ENCODE measurements at places on chromosomes 4 and X.

DNA sequence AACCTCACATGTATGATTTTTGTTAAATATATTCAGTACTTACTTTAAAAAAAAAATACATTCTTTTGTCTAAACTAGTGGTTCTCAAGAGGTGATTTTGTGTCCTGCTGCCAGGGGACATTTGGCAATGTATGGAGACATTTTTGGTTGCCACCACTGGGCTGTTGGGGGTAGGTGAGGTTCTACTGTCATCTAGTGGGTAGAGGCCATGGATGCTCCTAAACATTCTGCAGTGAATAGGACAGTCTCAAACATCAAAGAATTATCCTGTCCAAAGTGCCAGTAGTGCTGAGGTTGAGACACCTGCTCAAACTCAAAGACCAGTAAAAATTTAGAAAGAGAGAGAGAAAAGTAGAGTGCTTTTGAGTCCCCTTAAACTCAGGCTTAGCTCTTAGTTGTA is 32.9 kb upstream of the PGM2 start:
- DNase-seq = no peak

DNA sequence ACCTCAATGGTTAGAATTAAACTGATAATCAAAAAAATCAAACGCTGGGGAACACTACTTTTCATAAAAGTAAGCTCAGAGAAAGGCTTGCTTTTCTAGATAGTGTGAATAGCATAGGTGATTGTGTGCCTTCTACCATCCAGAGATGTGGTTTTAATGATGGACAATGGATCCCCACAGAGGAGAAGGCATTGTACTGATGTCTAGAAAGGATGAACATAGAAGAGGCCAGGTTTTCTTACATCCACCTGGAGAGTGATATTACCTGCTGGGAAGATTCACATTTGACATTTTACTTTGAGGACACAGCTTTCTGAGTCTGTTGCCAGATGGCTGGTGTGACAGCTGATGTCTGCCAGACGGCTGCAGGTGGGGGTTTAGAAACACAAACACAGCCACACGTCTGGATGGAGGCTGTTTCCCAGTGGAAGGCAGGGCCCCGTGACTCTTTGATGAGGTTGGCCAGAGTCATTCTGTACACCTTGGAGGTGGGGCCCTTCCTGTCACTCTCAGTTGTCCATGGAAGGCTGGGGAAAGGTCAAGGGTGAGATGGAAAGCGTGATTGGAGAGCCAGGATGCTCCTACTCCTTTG is 114.4 kb downstream of the PSAPL1 start:
- DNase-seq = no peak

DNA sequence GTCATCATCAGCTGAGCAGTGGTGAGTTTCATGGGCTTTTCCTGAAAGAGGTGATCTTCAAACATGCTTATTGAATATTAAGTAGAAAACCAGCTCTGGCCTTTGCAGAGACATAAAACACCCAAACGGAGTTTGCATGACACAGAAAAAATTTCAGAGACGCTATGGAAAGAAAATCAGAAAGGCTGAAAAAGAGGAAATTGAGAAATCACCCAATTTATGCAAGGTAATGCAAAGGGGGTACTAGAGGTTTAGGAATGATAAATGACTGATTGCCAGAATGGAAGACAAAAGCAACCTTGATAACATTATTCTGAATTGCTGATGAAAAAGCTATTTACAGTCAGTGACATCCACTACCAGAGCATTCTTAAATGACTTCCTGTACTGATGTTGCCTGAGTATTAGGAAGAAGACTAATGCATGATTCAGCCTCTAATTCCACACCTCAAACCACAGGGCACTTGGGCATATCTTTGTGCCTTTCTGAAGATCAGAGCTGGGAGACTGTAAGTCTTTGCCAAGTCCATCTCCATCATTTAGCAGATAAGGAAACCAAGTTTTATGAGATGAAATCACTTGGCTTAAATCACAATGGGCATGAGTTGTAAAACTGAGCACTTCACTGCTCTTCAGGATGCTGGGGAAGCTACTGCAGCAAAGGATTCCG is 565.7 kb downstream of the PPARGC1A start:
- DNase-seq = no peak

DNA sequence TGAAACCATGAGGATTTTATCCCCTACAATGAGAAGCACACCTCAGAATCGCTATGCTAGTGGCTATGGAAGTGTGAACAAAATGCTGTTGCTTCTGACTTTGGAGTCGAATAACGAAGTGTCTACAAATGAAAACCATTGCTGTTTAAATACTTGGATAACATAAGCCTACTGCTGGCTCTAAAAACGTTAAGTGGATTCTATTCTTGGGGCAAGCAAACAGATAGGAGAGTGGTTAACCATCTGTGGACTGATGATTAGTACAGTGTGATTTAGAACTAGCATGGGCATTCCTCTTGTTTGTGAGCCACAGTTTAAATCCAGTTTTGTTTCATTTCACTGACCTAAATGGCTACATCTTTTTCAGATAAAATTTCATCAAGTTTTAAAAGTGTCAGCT is 109.7 kb upstream of the PNPLA4 start:
- DNase-seq = no peak

DNA sequence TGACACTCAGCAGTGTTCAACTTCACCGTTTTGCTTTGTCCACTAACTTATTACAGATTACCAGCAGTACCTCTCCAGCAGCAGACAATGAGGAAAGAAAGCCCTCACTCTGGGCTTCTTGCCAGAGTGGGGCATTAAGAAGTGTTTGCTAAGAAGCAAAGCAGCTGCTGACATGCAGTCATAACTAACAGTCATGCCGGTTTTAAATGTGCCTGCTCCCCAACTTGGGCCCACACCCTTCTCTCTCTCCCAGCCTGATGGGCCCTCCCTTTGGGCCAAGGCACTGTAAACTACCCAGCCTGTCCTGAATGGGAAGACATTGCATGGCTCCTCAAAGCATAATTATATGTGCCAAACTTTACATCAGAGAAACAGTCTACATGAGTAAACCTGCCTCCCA is 54.6 kb upstream of the HHIP start:
- DNase-seq = no peak

DNA sequence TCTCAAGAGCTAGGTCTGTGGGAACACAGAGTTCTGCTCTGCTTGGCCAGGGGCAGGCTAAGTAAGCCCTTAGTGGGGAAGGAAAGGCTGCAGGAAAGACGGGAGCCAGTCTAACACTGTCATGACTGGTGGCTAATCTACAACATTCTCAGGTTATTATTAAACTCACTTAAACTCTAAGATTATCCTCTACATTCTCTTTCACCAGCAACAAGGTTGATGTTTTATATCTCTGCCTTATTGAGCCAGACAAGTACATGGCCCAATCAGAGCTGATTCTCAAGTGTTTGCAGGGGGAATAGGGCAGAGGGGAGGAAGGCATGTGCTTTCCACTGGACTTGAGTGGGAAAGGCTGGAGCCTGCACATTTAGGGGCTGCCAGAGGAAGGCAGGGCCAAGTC is 50.9 kb upstream of the FAM241A start:
- no peak for DNase-seq

GRCh38 chr4:92791871-92792440 is 488.2 kb downstream of the GRID2 start:
- no peak for DNase-seq

All from suprapubic skin (tissue), 4 donors.